ENCODE measurements at places on chromosomes 7 and 10. TPM values are rescaled to one million over a fixed set of nuclear protein-coding genes. Genes with fewer than 3 reads are reported as not detected.
A peak's percentile ranks its signal among the peaks of the same experiment; 100 is the strongest.

- no peak for DNase-seq
- no peaks in the 10 kb centered on the region for H3K27me3 ChIP-seq
- no peaks in the 10 kb centered on the region for H3K36me3 ChIP-seq
- no peak overlapping the region for H3K27ac ChIP-seq
Measured at GRCh38 chr7:81013083-81013817, 94.4 kb upstream of the SEMA3C start.

DNA sequence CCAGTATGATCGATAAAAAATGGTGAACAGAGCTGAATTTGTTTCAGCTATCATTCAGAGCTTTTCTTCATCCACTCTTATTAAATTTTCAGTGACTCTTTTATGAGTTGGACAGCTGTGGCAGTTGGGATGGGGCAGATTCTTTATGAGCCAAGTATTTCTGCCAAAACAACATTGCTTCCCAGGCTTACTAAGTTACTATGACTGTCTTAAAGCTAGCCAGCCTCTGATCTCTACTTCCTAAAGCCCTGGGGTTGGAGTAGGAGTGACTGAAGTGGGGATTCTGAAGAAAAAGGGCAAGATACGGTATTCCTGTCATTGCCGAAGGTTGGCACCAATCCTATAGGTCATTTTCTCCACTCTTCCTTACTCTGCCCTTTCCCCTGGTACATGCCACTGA is 12.7 kb downstream of the RPP30 start:
- H3K27ac ChIP-seq, result no peak overlapping the region
- peaks cover 29% of the 10 kb centered on the region for H3K36me3 ChIP-seq
- no peak overlapping the region for H3K4me3 ChIP-seq
- H3K27me3 ChIP-seq, result no peaks in the 10 kb centered on the region
- peaks cover 4% of the 10 kb centered on the region for H3K4me1 ChIP-seq

DNA sequence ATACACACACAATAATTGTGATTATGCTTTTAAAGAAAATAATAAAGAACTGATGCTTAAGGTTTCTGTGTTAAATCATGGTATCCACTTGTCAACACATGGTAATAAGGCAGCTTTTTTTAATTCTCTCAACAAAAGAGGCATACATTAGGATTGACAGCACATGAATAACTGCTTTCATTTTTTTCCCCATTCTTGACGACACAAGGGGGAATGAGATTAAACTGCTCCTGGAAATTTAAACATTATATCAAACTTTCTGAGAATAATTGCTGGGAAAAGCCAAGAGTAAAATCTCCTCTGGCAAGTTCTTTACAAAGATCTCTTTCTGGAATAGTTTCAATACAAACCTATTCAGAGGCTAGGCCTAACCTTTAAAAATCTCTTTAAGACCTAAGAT is 99.0 kb upstream of the GPR22 start:
- peaks cover 3% of the 10 kb centered on the region for H3K36me3 ChIP-seq
- H3K4me1 ChIP-seq, result no peaks in the 10 kb centered on the region
- H3K27me3 ChIP-seq, result no peaks in the 10 kb centered on the region
- no peak overlapping the region for H3K4me3 ChIP-seq
- no peak for DNase-seq

DNA sequence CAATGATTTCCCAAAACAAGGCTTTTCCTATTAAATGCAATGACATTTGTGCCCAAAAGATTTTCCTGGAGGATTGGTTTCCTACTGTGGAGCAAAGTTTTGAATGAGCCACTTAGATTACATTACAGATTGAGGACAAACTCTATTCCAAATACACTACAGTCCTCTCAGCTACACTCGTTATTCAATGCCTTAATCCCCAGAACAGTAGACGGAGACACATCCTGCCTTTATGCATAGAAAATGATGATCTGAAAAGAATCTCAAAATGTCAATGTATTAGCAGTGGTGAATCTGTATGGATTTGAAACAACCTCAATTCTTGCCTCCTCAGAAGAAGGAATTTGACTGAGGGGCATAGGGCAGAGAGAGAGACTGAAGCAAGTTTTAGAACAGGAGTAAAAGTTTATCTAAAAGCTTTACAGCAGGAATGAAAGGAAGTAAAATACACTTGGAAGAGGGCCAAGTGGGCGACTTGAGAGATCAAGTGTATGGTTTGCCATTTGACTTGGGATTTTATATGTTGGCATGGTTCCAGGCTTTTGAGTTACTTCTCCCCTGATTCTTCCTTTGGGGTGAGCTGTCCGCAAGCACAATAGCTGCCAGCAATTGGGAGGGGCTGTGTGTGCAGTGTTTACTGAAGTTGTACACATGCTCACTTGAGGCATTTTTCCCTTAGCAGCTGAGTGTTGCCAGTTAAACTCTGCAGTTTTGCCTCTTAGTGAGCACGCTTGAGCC is 891.9 kb upstream of the MBL2 start:
- H3K27me3 ChIP-seq, result no peaks in the 10 kb centered on the region
- no peak for DNase-seq
- H3K4me3 ChIP-seq, result no peak overlapping the region
- H3K36me3 ChIP-seq, result no peaks in the 10 kb centered on the region
- no peak overlapping the region for H3K27ac ChIP-seq

The AGBL3 gene
- total RNA-seq, result 1.5 TPM

DNA sequence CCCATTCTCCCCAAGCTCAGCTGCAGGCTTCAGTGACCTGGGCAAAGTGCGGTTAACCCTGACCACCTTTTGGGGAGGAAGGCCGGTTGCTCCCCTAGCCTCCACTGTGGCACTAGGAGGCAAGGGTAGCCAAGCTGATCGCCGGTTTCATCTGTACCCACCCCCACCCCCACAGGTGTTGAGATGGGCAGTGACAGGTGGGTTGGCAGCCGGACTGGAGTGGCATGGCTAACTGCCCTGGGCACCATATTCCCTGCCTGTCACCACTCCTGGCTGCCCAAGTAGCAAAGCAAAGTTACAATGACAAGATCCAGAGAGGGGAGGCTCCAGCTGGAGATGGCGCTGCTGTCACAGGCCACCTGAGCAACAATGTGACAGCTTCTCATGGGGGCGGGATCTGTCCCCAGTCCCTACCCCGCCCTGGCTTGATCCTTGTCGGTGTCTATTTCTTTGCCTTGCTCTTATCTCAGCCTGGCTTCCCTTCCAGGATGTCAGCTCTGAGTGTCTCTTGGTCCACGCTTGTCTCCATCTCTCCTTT is 27.0 kb upstream of the BMS1 start:
- H3K4me1 ChIP-seq, result peaks cover 5% of the 10 kb centered on the region
- H3K4me3 ChIP-seq, result peak overlapping the region; percentile 33
- H3K36me3 ChIP-seq, result no peaks in the 10 kb centered on the region
- peaks cover 54% of the 10 kb centered on the region for H3K27me3 ChIP-seq
- H3K27ac ChIP-seq, result no peak overlapping the region

The FAM13C gene
- total RNA-seq, result not detected

All from activated T-helper 1 cell treated with anti-CD3 and anti-CD28 coated beads, Interleukin-12 subunit alpha, Interleukin-12 subunit beta, Interleukin-2, Interleukin-4 antibody, amounts not matched to agents 30 ng/mL and 10 ng/mL and 1 ng/mL, durations not matched to agents 14 hours and 24 hours and 36 hours (primary cell).